ENCODE measurements at places on chromosomes 7 and 10.

DNA sequence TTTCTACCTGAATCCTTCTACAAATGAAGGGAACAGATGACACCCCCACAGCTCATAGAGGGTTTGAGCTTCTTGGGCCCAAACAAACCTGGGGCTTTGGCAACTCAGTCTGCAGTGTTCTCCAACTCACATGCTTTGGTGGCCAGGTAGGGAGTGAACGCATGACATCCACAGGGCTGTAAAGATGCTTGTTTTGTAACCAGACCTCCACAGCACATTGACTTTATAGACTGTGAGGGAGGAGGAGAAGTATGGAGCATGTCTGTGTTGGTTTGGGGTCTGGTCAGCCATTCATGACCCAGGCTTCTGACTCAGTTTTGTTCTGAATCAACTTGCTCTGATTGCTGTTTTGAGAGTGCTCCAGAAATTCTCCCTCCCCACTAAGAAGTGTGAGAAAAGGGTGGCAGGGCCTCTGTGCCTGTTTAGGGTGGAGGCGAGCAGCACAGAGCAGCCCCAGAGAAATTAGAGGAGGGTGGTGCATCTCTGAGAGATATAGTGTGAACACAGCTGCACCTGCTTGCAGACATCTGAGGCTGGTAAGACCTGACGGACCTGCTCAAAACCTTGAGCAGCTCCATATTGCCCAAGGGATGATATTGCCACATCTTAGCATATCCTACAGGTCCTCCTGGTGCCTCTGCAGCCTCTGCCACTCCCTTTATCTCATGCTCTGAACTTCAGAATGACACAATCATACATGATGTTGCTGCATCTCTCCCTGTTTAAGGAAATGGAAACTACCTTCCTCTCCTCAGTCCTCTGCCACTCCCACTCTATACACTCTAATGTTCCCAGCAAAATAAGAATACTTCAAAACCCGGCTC, 287.7 kb downstream of the ABCA13 start:
- no peak for DNase-seq

DNA sequence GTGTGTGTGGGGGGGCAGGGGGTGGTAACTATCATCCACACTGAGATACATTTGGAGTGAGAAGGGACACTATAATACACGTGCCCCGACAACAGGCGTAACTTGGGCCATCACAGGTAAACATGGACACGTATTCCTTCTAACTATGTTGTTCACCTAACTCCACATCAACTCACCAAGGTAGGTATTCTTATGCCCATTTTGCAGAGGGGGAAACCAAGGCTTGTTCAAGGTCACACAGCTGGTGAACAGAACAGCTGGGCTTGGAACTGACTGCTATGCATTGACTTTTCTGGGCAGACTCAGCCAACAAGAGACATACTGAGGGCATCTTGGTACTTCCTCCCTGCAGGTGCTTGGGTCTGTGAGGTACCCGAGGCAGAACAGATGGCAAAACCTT, 170.1 kb downstream of the ADAM12 start:
- DNase-seq: no peak

DNA sequence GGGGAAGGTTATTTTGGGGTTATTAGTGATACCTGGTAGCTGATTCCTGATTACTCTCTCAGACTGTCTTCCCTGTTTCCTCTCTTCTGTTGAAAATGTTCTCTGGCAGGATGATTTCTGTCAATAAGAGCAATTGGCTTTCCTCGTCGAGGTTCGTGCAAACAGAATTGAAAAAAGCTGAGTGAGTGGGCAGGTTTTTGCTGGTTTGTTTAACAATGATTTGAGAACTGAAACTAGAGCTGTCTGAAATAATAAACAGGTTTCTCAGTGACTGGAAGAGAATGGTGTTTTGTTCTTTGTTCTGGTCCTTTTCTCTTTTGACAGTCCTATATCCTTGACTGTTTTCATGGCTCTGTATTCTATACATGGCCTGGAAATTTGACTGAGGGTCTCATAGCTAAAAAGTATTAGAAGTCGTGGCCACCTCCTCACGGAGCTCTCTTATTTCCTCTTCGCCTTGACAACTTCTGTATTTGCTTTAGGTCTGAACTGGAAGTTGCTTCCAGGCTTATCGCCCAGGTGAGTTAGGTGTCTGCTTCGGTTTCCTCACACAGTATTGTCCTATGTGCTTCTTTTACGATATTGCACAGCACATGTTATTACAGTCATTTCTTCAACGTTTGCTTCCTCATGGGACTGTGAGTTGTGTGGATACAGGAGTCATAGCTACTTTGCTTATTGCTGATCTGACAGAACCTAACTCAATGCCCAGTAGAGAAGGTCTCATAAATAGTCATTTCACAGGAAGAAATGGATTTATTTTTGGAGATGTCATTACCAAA, 403.6 kb downstream of the NRG3 start:
- no peak for DNase-seq

- no peak for DNase-seq
Observed at GRCh38 chr10:21318540-21319167, 206.8 kb downstream of the SKIDA1 start.

- DNase-seq: no peak
Observed at GRCh38 chr7:51328351-51328801, 11.8 kb upstream of the COBL start.
